Gastroesophageal sphincter (tissue), 4 donors: ENCODE measurements at places on chromosomes 1 and 21. TPM values are rescaled to one million over a fixed set of nuclear protein-coding genes. Genes with fewer than 3 reads are reported as not detected.

DNA sequence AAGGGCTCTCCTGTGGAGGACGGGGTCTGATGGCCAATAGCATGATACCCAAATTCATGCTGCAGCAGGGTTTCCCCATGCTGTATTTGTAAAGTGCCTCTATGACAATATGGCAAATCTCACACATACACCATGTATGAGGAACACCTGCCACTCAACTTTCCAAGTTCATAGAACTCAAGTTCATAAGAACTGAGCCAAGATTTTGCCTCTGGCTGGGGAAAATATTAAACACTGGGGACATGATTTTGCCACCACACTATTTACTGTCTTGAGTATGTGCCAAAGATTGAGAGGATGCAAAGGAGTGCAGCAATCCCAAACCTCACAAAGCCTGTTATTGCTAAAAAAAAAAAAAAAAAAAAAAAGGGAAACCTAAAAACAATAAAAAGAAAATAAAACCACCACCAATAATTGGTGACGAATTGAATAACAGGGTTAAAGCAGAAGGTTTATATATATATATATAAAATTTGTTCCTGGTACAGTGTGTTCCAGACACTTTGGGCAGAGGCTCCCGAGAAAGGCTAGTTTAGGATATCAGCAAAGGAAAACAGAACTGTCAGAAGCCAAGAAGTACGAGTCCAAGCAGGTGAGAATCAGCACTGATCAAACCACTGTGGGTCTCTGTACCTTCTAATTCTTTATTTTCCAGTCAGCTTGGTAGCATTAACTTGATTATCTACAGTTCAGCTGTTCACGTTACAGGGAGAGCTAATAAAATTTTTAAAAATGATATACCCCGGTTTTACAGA lies 24.3 kb downstream of the ZBTB21 start:
- no peak for ATAC-seq

GRCh38 chr1:208069908-208070307 lies 159.0 kb upstream of the CD34 start:
- no peak for ATAC-seq

The HNRNPU gene
- total RNA-seq, result 284 TPM

- no peak for ATAC-seq
Measured at GRCh38 chr1:149997585-149998262, 12.8 kb downstream of the OTUD7B start.

GRCh38 chr21:31752352-31752751 lies 20.4 kb upstream of the SCAF4 start:
- ATAC-seq, result no peak
